ENCODE measurements at places on chromosomes 13 and 19.

DNA sequence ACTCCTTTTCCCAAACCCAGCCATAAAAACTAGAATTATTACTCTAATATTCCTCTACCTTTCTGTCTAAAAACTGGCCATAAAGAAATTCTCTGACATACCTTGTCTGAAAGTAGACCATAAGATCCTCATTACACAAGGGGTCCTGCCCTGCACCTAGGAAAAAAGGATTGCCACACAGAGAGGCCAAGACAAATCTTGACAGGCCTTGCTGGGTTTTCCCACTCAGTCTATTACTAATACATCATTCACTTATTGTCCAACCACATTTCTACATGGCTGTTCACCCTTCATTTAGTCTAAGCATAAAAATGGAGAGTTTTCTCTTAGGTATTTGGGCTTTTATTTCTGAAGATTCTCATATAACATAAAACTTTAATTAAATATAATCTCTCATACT, 319.8 kb downstream of the PCDH20 start:
- no peak for DNase-seq

GRCh38 chr13:47837104-47837880, 163.8 kb downstream of the SUCLA2 start:
- DNase-seq: no peak

GRCh38 chr13:30984620-30985019, 52.2 kb downstream of the TEX26 start:
- DNase-seq: no peak

DNA sequence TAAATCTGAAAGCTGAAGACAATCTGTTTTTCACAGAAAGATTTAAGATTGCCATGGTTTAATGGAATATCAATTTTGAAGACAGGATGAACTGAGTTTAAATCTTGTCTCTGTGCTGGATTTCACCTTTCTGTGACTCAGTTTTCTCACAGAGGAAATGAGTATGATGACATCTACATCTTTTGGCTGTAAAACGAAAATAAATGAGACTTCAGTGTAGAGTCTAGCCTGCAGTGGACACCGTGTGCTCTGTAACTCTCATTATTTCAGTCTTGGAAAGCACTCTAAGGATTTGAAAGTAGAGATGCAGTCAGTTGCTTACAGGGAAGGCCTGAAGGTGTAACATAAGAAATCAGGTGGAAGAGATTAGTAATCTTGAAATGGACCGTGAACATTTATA, 150.4 kb downstream of the NALCN start:
- DNase-seq: no peak

GRCh38 chr19:14494910-14495671, 836 bp downstream of the GIPC1 start:
- DNase-seq: no peak

- peak; percentile 40 for DNase-seq
Measured at GRCh38 chr13:98349731-98350305, 172.7 kb upstream of the RNF113B start.

DNA sequence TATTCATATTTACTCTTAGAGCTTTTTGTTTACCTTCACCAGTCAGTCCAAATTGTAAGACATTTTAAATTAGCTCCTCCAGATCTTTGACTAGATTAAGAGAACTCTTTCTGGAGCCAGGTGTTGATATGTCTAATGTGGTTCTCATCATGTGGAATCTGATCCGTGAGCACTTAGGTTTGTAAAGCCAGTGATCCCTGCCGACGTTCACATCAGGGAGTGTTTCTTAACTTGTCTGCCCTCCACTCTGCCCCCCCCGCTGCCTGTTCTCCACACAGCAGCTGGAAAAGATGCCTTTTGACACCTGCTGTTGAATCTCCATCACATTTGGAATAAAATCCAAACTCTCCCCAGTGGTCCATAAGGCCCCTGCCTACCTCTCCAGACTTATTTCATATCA, 17.7 kb downstream of the METTL21C start:
- DNase-seq: no peak

DNA sequence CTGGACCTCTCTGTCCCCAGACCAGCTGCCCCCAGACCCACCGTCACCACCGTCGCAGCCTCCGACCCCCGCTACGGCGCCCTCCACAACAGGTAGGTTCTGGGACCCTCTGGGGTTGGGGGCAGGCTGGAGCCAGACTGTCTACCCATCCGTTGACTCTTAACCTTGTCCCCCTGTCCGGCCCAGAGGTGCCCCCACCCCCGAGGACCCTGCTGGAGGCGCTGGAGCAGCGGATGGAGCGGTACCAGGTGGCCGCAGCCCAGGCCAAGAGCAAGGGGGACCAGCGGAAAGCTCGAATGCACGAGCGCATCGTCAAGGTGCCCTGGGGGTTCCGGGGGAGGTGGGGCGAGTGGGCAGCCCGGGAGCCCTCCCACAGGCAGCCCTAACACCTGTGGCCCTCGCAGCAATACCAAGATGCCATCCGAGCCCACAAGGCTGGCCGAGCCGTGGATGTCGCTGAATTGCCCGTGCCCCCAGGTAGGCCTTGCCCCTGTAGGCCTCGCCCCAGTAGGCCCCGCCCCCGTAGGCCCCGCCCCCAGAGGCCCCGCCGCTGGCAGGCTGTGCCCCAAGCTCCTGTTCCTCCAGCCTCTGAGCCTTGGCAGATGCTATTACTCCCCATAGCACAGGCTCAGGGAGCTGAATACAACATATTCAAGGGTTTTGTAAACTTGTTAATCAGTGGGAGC, 12.9 kb downstream of the CC2D1A start:
- DNase-seq: no peak

DNA sequence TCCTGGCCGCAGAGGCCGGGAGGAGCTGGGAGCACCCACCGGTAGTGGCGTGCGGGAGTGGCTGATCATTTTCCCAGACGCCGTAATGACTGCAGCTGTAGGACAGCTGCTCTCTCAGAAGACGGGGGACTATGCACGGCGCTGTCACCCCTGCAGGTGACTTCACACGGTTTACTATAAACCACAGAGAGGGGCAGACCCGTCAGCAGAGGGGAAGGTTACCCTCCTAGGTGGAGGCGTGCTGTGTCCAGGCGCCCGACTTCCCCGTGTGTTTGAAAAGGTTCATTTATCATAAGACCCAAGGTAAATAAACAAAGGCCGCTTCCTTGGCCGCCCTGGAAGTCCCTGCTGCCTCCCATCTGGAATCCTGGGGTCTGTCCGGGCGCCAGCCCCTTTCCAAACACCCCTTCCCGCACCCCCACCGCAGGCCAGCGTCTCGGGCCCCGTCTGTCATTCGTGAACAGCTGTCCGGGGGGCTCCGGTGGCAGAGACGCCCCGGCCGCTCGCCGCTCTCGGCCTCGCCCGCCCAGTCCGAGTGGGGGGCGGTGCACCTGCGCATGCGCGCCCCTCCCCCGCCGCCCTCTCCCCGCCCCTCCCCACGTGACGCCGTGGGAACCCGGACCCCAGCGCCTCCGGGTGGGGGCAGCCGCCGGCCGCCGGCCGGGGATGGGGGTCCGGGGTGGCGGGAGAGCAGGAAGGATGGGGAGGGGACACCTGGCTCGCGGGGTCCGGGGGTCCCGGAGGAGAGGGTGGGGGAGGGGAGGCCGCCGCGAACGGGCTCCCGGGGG, 915 bp downstream of the SHC2 start:
- DNase-seq: peak; percentile 72

DNA sequence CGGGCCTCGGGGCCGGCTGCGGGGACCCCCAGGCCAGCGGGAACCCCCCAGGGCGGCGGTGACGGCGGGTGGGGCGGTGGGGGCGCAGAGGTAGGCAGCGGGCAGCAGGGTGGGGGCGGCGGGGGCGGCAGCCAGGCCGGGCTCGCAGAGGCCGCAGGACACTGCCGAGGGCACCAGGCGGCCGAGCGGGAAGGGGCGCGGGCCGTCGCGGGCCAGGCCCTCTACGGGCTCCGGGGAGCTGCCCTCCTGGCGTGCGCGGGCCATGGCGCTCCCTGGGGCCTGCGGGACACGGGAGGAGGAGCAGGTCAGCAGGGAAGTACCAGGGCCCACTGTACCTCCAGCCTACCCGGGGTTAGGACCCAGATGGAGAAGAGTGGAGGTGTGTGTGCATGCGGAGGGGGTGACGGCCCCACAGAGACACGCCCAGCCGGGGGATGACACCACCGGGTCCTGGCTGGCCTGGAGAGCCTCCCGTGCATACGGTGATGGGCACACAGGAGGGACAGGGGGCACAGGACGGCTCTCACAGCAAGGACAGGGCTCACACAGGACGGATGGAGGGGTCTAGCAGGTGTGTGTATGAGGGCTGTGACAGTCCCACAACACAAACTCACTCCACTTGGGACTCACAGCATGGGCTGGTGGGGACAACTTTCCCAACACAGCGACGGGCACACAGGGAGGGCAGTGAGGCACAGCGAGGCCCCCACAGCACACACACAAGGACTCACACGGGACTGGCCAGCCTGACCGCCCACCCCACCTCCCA, 2.6 kb downstream of the BBC3 start:
- DNase-seq: peak; percentile 50

GRCh38 chr19:47729468-47729798, 15.9 kb upstream of the NOP53 start:
- DNase-seq: no peak

- DNase-seq: no peak
Measured at GRCh38 chr13:47594833-47595232, 406.2 kb downstream of the SUCLA2 start.

DNA sequence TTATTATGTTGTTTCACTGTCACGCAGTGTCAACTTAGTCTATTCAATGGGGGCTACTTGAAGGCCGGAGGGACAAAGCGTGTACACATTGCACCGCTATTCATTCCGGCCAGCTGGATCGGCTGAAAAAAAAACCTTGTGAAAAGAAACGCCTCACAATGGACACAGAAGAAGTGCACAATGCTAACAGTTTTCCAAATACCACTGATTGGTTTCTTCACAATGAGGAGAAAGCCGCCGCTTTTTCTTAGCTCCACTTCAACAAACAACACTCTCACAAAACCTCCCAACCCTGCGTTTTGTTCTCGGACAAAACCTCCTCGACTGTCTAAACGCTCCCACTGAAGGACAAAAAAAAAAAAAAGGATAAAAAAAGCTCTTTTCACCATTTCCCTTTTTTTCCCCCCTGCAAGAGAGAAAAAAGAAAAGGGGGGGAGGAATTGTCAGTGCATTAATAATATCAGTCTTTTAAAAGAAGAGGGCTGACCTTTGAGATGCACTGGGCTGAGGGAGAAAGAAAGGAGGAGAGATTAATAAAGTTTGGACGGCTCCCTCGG, 5.4 kb downstream of the SOX21 start:
- DNase-seq: no peak
